Activated CD4-positive, alpha-beta T cell treated with anti-CD3 and anti-CD28 coated beads for 36 hours (primary cell): ENCODE measurements at places on chromosomes 2 and 18.

DNA sequence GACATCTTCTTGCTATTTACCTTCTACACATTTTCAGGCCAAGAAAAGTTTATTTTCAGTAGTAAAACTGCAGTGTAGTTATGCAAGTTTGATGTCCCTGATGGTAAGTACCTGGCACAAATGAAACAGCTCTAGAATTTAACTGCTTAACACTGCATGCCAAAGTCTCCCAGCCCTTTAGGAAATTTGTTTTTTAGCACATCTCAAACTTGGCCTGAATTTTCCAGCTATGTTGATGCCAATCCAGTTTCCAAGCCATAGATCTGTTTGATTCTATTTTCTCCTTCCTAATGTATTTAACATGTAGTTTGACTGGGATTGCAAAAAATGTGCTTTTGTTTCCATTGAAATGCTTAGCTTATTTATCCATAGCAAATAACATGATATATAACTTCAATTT is 29.3 kb upstream of the ZNF385B start:
- DNase-seq: no peak
- peaks cover 7% of the 10 kb centered on the region for H3K27me3 ChIP-seq
- H3K36me3 ChIP-seq: no peaks in the 10 kb centered on the region
- no peaks in the 10 kb centered on the region for H3K4me1 ChIP-seq
- no peak overlapping the region for H3K4me3 ChIP-seq
- no peak overlapping the region for H3K27ac ChIP-seq

DNA sequence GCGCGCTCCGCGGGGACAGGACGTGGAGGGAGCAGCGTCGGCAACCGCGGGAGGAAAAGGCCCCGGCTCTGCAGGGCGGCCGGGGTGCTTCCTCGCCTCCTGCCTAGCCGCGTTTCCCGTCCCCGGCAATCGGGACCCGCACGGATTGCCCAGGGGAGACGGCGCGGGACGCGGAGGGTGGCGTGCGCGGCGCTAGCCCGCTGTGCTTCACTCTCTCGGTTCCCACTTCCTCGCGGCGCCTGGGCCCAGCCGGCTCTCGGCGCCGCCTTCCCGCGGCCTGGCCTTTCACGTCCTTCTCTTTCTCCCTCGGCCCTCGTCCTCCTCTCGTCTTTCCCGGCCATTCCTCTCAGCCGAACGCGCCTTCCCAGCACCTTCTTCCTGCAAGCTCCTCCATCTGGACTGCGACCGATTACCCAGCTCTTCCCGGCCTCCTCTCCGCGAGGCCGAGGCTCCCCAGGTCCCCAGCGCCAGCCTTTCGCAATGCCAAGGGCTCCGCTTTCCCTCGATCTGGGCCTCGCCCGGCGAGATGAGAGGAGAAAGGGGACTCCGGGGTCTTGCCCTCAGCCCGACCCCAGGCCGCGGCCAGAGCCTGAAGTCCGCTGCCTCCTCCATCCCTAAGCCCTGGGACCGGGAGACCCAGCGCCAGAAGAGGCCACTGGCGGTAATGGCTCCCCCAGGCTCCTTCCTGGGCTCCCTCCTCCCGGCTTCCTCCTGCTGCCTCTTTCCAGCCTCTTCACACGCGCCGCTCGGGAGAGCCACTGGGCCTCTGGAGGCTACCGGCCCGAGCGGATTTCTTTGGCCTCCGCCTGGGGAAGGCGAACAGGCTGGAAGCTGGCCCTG is 34.3 kb upstream of the ATP6V1B1 start:
- peaks cover 86% of the 10 kb centered on the region for H3K27me3 ChIP-seq
- H3K27ac ChIP-seq: no peak overlapping the region
- H3K4me1 ChIP-seq: peaks cover 24% of the 10 kb centered on the region
- DNase-seq: peak; percentile 31
- H3K36me3 ChIP-seq: no peaks in the 10 kb centered on the region

GRCh38 chr2:189375842-189376241 is 65.4 kb upstream of the WDR75 start:
- H3K27ac ChIP-seq: no peak overlapping the region
- no peak for DNase-seq
- no peaks in the 10 kb centered on the region for H3K27me3 ChIP-seq
- H3K36me3 ChIP-seq: no peaks in the 10 kb centered on the region
- H3K4me1 ChIP-seq: peaks cover 4% of the 10 kb centered on the region
- H3K4me3 ChIP-seq: no peak overlapping the region

DNA sequence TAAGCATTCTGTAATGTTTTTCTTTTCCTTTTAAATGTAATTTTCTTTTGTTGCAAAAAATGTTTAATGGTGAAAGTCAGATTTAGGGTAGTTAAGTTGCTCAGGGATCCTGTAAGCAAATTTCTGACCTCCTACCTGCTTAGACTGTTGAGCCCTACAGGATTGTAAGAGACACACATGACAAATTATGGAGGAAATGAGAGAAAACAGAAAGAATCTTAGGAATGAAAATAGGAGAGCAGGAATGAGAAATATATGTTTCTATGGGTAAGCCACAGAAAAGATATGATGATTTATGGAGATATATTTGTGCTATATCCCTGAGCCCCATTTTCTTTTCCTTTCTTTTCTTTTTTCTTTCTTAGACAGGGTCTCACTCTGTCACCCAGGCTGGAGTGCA is 28.3 kb downstream of the CYBRD1 start:
- no peaks in the 10 kb centered on the region for H3K4me1 ChIP-seq
- H3K27ac ChIP-seq: no peak overlapping the region
- no peak overlapping the region for H3K4me3 ChIP-seq
- DNase-seq: no peak
- peaks cover 2% of the 10 kb centered on the region for H3K27me3 ChIP-seq

DNA sequence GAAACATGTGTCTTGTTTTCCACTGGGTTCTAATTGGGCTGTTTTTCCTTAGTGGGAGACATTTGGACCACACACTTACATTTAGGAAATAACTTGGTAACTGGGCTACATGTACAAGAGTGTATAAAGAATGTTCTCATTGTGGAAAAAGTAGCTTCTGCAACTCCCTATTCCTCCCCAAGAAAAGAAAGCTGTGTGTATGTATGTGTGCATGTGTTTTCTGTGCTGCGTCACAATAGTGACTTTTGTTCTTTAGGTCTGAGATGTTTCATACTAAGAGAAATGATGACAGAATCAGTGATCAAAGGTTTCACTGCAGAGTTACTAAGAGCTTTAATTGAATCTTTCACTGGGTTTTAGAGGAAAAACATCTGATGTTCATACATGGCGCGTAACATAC is 82.7 kb downstream of the TANC1 start:
- no peak for DNase-seq
- no peak overlapping the region for H3K4me3 ChIP-seq
- no peak overlapping the region for H3K27ac ChIP-seq
- no peaks in the 10 kb centered on the region for H3K4me1 ChIP-seq

DNA sequence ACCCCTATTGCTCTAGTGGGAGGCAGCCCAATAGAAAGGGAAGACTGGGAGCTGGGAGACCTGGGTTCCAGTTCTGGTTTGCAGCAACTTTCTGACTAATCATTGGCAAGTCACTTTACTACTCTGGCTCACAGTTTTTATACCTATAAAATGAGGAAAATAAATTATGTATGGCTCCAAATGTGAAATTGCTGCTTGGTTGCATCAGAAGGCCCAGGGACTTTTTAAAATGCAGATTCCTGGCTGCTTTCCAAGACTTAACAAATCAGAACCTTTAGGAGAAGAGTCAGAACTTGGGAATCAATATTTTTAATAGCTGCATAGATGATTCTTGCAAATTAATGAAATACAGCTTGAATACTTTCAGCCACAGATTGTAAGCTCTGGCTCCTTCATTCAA is 943.9 kb downstream of the EPHA4 start:
- DNase-seq: no peak
- H3K27me3 ChIP-seq: peaks cover 2% of the 10 kb centered on the region
